ENCODE measurements at places on chromosomes 1 and 21. TPM values are rescaled to one million over a fixed set of nuclear protein-coding genes. Genes with fewer than 3 reads are reported as not detected.

The LCE1A gene
- not detected for total RNA-seq

GRCh38 chr1:31706384-31707058, 2.7 kb upstream of the COL16A1 start:
- peaks cover 52% of the 10 kb centered on the region for H3K27me3 ChIP-seq
- peaks cover 33% of the 10 kb centered on the region for H3K4me1 ChIP-seq
- no peak for DNase-seq

- DNase-seq = peak; percentile 73
- peak overlapping the region; percentile 50 for H3K4me3 ChIP-seq
These were observed 4.9 kb downstream of the MDM4 start for GRCh38 chr1:204520834-204521709.

DNA sequence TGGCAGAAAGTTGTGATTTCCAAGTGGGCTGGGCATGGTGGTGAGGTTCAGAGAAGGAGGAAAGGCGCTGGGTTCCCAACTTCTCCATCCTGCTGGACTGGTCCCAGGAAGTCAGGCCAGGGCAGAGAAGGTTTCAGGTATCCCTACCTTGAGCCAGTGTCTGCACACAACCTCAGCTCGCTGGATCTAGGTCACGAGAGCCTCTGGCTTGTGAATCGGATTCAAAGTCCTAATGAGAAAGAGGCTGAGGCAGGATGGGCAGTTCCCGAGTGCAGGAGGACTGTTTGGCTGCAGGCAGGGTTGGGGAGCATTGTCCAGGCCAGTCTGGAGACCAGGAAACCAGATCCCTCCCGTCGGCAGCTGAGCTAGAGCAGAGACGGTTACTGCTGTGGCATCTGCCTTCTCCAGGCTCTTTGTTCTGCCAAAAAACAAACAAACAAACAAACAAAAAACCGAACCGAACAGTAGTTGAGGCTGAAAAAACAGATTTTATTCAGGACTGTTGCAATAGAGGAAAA, 19.5 kb upstream of the IGSF21 start:
- H3K4me3 ChIP-seq = no peak overlapping the region
- no peak overlapping the region for H3K27ac ChIP-seq
- DNase-seq = no peak
- no peaks in the 10 kb centered on the region for H3K36me3 ChIP-seq
- no peaks in the 10 kb centered on the region for H3K4me1 ChIP-seq
